ENCODE measurements at places on chromosomes 11 and 22.

DNA sequence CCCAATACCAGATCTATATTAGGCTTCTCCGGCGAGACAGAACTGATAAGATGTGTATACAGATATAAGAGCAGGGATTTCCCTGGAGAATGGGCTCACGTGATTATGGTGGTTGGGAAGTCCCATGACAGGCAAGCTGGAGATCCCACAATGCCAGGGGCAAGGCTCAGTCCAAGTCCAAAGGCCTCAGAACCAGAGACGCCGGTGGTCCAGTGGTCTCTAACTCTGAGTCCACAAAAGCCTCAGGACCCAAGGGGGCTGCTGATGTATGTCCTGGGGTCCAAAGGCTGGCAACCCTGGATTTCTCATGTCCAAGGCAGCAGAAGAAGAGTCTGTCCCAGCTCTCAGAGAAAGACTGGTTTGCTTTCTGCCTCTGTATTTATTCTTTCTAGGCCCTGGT lies 15.8 kb upstream of the OSBPL5 start:
- ATAC-seq, result no peak

GRCh38 chr11:37364246-37364839 lies 766.3 kb upstream of the RAG2 start:
- no peak for ATAC-seq

- ATAC-seq, result no peak
These were observed 29.2 kb downstream of the TTC28 start for GRCh38 chr22:28650463-28650862.

DNA sequence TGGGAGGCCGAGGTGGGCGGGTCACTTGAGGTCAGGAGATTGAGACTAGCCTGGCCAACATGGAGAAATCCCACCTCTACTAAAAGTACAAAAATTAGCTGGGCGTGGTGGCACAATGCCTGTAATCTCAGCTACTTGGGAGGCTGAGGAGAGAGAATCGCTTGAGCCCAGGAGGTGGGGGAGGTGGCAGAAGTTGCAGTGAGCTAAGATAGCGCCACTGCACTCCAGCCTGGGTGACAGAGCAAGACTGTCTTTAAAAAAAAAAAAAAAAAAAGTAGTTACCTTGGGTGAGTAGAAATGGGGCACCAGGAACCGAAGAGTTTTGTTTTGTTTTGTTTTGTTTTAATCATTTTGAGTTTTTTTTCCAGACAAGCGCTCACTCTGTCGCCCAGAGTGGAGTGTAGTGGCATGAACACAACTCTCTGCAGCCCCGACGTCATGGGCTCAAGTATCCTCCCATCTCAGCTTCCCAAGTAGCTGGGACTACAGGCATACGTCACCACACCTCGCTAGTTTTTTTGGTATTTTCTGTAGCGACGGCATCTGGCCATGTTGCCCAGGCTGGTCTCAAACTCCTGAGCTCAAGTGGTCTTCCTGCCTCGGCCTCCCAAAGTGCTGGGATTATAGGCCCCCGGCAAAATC lies 15.8 kb downstream of the THAP12 start:
- ATAC-seq, result no peak
